ENCODE measurements at places on chromosomes 7 and 10. TPM values are rescaled to one million over a fixed set of nuclear protein-coding genes. Genes with fewer than 3 reads are reported as not detected.

PDE1C gene
- total RNA-seq, result 1.8 TPM

ESYT2 gene
- total RNA-seq, result 70.0 TPM

PTF1A gene
- total RNA-seq, result not detected

UFSP1 gene
- total RNA-seq, result 2.5 TPM

BLNK gene
- total RNA-seq, result not detected

SOSTDC1 gene
- not detected for total RNA-seq

TAS2R4 gene
- 1.9 TPM for total RNA-seq

NRG3 gene
- 6.5 TPM for total RNA-seq

TMEM139 gene
- not detected for total RNA-seq

NFKB2 gene
- 27.1 TPM for total RNA-seq

HMX3 gene
- not detected for total RNA-seq
